RWPE2 (cell line): ENCODE measurements at places on chromosomes 2 and 18.

DNA sequence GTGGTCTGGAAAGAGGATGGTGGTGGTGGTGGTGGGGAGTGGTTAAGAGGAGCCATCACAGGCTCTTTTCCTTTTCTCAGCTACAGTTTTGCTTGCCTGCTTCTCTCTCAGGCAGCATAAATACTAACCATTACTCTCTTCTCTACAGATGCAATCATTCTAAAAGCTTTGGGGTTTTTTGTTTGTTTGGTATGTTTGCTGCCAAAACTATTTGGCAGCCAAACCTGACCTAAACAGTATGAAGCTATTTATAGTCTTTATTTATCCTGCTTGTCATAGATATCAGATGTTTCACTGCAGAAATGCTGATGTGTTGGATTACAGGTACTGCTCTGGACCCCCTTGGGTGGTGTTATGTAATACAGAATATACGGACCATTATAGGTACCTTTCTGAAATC, 15.3 kb downstream of the SIX3 start:
- H3K4me3 ChIP-seq = no peak overlapping the region
- no peak overlapping the region for H3K27ac ChIP-seq
- peaks cover 9% of the 10 kb centered on the region for H3K4me1 ChIP-seq
- DNase-seq = no peak

DNA sequence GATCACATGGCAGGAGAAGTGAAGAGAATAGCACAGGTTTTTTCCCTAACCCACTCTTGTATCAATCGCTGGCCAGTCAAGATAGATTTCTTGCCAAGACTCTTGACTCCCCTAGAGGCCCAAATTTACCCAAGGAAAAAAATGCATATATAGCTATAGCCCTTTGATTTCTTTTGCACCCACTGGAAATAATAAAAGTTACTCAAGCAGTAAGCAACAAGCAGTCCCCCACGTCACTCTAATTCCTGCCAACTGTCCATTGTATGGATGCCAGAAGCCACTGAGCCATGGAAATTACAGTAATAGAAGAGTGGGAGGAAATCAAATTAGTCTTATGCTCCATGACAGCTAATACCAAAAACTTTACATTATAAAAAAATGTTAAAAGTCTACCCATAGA, 125.3 kb upstream of the SLC39A10 start:
- no peak for DNase-seq
- peaks cover 9% of the 10 kb centered on the region for H3K4me1 ChIP-seq
- H3K27me3 ChIP-seq = no peaks in the 10 kb centered on the region
- no peaks in the 10 kb centered on the region for H3K36me3 ChIP-seq

- no peak overlapping the region for H3K4me3 ChIP-seq
- H3K27ac ChIP-seq = no peak overlapping the region
- H3K36me3 ChIP-seq = peaks cover 24% of the 10 kb centered on the region
- peaks cover 22% of the 10 kb centered on the region for H3K4me1 ChIP-seq
- H3K27me3 ChIP-seq = no peaks in the 10 kb centered on the region
- no peak for DNase-seq
Measured at GRCh38 chr2:101790416-101790815, 92.9 kb downstream of the MAP4K4 start.

GRCh38 chr2:179569831-179570233, 291.6 kb downstream of the ZNF385B start:
- peak overlapping the region; percentile 27 for H3K27ac ChIP-seq
- no peaks in the 10 kb centered on the region for H3K36me3 ChIP-seq
- peaks cover 11% of the 10 kb centered on the region for H3K4me1 ChIP-seq
- no peak overlapping the region for H3K4me3 ChIP-seq
- no peak for DNase-seq

DNA sequence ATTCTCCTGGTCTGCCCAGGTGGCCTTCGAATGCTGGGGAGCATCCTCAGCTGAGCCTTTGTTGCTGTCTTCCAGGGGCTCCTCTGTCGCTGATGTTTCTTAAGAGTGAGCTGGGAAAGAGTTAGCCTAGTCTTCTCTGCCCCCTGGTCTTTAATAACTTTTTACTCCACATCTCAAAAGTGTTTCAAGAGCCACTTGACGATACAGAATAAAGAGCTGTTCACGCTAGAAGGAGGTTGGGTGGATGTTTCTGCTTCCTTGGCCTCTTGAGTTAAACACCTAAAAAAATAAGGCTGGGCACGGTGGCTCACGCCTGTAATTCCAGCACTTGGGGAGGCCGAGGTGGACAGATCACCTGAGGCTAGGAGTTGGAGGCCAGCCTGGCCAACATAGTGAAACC, 2.8 kb upstream of the BUB1 start:
- H3K27me3 ChIP-seq = no peaks in the 10 kb centered on the region
- peaks cover 4% of the 10 kb centered on the region for H3K4me1 ChIP-seq
- H3K36me3 ChIP-seq = peaks cover 7% of the 10 kb centered on the region
- DNase-seq = no peak

DNA sequence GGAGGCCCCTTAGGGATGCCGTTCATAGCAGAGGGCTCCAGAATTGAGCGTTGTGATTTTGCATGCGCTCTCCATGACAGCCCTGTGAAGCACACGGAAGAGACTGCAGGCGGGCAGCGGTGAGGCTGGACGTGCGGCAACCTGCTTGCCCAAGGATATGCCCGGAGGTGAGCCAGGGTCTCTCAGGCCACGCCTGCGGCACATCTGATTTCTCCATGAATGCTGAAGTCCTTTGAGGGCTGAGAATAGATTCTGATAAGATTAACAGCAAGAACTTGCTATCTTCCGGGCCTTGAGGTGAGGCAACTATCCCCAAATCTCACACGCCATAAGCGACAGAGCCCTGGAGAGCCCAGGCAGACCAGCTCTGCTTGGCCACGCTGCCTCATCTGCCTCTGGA, 55.6 kb upstream of the LAMA1 start:
- H3K36me3 ChIP-seq = no peaks in the 10 kb centered on the region
- no peak overlapping the region for H3K4me3 ChIP-seq
- H3K4me1 ChIP-seq = no peaks in the 10 kb centered on the region
- no peak for DNase-seq
- no peaks in the 10 kb centered on the region for H3K27me3 ChIP-seq

GRCh38 chr2:145546091-145546490, 1026.2 kb upstream of the ZEB2 start:
- H3K36me3 ChIP-seq = no peaks in the 10 kb centered on the region
- H3K27ac ChIP-seq = no peak overlapping the region
- no peaks in the 10 kb centered on the region for H3K27me3 ChIP-seq
- no peak overlapping the region for H3K4me3 ChIP-seq

DNA sequence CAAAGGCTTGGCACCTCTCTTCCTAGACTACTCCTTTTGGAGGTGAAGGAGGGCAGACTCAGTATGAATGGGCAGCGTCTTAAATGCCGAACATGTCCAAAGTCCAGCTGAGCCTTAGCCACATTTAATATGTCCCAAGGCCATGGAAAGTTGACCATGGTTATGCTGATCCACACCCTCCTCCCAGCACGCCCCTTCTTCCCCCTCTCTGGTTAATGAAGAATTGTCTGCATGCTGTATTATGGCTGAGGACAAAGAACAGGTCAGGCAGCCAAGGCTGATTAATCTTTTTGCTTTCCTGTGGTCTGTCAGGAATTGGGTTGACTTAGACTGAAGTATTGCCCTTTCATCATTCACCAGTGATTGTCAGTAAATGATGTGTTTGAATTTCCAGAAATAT, 5.8 kb upstream of the MYOM1 start:
- no peaks in the 10 kb centered on the region for H3K4me1 ChIP-seq
- no peak overlapping the region for H3K27ac ChIP-seq
- no peaks in the 10 kb centered on the region for H3K36me3 ChIP-seq
- no peak for DNase-seq
- H3K4me3 ChIP-seq = no peak overlapping the region

GRCh38 chr2:28970464-28971160, 10.5 kb upstream of the TOGARAM2 start:
- H3K36me3 ChIP-seq = no peaks in the 10 kb centered on the region
- H3K4me3 ChIP-seq = no peak overlapping the region
- no peaks in the 10 kb centered on the region for H3K4me1 ChIP-seq
- no peaks in the 10 kb centered on the region for H3K27me3 ChIP-seq
- DNase-seq = no peak

DNA sequence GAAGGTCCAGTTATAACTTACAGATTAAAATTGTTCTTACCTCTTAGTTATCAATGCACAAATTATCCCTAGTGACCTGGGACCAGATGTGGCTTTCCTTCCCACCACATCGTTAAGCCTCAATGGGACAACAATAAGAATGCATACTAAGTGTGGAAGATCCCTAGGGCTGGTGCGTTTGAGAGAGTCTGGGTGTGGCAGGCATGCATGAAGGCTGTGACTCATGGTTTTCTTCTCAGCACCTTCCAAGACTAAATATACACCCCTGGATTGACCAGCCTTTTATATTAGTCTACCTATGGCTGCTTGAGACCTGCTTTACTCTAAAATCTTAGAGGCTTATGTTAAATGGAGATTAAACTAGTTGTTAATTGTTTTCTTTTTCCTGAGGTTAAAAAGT, 261.7 kb upstream of the SLC14A2 start:
- no peak for DNase-seq
- H3K27ac ChIP-seq = no peak overlapping the region
- no peaks in the 10 kb centered on the region for H3K27me3 ChIP-seq
- no peak overlapping the region for H3K4me3 ChIP-seq
- H3K36me3 ChIP-seq = no peaks in the 10 kb centered on the region
- H3K4me1 ChIP-seq = peaks cover 9% of the 10 kb centered on the region

DNA sequence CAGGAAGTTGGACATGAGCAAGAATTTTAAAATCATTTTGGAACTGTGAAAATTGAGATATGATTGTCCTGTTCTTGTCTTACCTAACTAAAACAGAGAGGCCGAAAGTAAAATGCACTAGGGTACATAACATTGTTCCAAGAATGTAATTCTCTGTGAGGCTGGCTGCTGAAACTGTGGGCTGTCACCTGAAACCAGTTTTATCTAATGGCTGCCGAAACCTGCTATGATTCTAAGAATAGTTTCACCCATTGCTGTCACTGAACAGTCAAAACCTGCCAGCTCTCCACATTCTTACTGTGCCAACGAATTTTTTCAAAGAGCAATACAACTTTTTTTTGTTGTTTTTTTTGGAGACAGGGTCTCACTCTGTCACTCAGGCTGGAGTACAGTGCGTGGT, 119.3 kb upstream of the ZSWIM2 start:
- no peak for DNase-seq
- H3K4me3 ChIP-seq = no peak overlapping the region
- H3K27ac ChIP-seq = no peak overlapping the region
